ENCODE measurements at places on chromosomes 3 and 15.

GRCh38 chr15:46304321-46304720 lies 669.5 kb downstream of the SQOR start:
- peak; percentile 37 for DNase-seq

GRCh38 chr3:48301800-48302166 lies 31.7 kb downstream of the SPINK8 start:
- peak; percentile 49 for DNase-seq

- no peak for DNase-seq
Measured at GRCh38 chr3:10145685-10146084, 4.1 kb downstream of the VHL start.

DNA sequence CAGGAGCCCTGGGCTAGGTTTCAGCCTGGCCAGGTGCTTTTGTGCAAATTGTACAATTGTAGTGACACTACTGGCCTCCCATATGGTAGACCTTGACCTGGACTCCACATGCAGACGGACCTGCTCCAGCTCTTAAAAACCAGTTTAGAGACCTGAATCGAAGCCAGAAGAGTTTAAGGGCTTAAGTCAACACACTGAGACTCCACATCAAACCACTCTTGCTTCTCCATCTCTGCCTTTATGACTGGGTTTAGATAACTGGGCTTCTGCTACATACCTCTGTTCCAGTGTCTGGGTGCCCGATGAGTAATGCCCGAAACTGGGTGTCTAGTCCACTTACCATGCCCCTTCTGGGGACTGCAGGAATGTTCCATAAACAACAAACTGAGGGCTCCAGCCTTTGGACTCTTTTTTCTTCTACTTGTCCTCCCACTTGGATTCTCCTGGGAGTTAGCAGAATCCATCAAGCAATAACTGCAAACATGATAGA lies 32.8 kb downstream of the TMEM212 start:
- no peak for DNase-seq

- DNase-seq, result no peak
Measured at GRCh38 chr15:93035092-93035915, 53.7 kb downstream of the RGMA start.

GRCh38 chr15:51077221-51078153 lies 17.2 kb downstream of the TNFAIP8L3 start:
- DNase-seq, result peak; percentile 70

DNA sequence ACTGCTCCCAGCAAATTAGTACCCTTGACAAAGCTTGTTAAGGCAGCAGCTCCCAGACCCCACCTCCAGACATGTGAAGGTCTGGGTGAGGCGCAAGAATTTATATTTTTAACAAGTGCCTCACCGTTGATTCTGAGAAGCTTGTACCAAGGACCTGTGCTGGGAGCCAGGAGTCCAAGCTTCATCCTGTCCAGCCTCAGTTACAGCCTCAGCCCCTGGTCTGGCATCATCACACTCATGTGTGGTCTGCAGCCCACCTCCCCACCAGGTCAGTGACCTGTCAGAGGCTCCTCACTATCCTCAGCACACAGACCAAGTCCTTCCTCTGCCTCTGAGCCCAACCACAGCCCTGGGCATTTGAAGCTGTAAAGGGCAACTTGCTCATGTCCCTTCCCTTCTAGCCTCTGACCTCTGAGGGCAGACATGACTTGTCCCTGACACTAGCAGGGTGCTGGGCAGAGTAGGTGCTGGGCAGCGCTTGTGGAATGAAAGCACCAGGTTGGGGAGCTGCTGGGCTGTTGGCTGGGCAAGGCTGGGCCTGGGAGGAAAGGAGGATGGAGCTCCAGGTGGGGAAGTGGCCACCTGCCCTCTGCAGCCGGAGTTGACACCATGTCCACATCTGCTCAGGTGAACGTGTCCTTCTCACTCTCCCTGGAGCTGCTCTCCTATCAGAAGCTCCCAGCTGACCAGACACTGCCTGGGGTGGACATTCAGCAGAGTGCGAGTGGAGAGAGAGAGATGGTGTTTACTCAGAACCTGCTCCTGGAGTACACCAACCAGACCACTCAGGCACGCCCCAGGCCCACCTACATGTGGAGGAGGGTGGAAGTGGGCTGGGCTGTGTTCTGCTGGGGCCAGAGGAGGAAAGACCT lies 16.9 kb downstream of the ACAA1 start:
- DNase-seq, result no peak

GRCh38 chr3:45642731-45643152 lies 46.5 kb upstream of the SACM1L start:
- no peak for DNase-seq

DNA sequence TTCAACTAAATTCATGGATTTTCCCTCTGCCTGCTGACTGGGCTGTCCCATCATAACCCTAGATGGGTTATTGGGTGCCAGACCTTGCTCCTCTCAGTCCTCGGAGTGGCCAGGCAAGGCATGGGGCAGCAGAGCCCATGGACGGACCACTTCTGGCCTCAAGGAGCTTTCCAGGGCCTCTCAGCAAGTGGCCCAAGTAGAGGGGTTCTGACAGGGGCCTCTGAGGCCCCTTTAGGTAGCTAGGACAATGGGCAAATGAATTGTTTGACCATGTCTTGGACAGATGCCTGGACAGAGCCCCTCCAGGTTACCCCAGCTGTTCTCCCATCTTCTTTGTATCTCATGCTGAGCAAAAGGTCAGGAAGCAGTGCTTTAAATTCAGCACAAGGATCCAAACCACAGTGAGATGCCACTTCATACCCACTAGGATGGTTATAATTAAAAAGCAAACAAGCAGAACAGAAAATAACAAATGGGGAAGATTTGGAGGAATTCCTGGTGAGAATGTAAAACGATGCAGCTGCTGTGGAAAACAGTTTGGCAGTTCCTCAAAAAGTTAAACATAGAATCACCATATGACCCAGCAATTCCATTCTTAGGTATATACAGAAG lies 61.6 kb downstream of the SPSB4 start:
- DNase-seq, result no peak

DNA sequence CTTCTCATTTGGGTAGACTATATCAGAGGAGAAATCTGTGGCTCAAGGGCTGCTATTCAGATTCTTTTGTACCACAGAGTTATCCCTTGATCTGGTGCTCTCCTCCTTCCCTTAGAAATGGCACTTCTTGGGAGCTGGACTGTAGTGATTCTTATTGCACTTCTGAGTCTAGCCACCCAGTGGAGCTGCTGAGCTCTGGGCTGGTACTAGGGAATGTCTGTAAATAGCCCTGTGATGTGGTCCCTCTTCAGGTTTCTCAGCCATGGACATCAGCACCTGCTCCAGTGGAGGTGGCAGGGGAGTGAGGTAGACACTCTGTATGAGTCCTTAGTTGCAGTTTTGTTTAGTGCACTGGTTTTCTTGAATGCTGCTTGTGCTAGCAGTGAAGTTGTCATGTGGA lies 1292.6 kb downstream of the SI start:
- DNase-seq, result peak; percentile 40

DNA sequence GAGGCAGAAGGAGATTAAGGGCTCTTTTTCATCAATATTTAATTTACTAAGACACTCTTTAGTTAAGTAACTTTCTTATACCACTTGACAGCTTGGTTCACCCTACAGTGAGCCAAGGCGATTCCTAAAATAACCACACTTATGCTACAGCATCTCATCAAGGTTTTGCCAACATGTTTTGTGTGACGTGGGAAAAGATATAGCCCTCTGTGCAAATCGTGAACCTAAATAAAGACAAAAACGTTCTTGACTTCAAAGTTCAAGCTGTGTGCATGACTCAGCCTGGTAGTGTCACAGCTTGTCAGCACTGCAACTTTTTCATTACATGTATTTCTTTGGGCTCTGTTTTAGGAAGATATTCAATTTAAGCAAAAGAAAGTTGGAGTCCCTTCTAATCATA lies 297.0 kb upstream of the EPHA3 start:
- DNase-seq, result no peak

DNA sequence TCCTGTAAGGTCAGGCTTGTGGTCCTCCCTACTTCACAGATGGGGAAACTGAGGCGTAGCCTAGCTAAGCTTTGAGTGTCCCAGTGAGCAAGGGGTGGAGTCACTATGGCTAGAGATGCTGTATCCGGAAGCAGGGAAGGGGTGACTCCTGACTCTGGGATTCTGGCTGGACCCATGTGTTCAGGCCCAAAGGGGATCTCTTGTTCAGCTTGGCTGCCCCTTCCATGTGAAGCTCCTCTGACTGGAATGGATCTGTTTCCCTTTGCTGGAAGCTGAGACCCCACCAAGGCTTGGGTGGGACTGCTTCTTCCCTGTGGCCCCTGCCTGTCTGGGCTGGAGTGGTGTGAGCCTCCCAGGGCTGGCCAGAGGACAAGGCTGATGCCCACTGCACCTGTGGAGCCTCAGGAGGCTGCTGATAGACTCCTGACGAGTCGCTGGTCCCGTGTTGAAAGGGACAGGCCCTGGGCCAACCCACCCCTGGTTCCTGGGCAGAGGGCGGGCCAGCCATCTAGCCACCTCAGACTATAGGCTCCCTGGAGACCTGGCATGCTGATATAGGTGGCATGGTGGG lies 1.0 kb downstream of the MAPKAPK3 start:
- no peak for DNase-seq

GRCh38 chr3:50734985-50735384 lies 60.3 kb downstream of the DOCK3 start:
- DNase-seq, result no peak

- no peak for DNase-seq
Measured at GRCh38 chr15:37595426-37595970, 338.9 kb upstream of the TMCO5A start.

GRCh38 chr3:56799251-56799882 lies 2.4 kb downstream of the ARHGEF3 start:
- peak; percentile 54 for DNase-seq

DNA sequence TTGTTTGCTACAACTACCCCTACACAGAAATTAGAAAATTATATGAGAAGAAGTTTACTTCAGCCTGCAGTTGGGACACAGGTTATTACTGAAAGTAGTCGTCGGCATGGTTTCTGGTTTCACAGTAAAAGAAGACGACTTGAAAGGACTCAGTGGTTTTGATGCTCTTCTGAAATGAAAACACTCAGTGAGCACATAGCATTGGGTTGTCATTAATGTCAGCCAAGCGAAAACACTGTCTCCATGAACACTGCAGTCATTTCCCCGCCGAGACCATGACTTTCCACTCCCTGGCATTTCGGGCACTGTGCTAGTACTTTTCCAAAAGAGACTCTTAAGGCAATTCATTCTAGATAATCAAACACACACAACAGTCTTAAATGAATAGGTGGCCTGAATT lies 69.2 kb upstream of the ICE2 start:
- no peak for DNase-seq

DNA sequence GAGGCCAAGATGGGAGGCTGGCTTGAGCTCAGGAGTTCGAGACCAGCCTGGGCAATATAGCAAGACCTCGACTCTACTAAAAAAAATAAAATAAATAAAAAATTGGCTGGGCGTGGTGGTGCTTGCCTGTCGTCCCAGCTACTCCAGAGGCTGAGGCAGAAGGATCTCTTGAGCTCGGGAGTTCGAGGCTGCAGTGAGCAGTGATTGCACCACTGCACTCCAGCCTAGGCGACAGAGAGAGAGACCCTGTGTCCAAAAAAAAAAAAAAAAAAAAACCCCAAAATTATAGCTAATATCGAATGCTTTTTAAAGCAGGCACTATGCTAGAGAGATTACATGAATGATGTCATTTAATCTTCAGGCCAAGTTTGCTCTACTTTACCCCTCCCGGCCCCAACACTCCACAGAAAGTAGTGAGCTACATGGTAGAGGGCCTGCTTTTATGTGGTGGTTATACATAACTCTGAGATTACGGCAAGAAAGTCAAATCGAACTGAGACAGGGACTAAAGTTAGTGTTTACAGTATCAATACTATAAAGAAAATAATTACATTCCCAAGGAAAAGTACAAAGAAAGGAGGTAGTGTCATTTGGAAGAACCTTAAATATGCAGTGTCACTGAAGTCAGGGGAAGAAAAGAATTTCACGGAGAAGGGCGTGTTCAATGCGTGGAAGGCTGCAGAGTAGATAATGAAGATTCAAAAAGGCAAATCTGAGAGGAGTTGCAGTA lies 1.1 kb downstream of the ADPGK start:
- peak; percentile 31 for DNase-seq

DNA sequence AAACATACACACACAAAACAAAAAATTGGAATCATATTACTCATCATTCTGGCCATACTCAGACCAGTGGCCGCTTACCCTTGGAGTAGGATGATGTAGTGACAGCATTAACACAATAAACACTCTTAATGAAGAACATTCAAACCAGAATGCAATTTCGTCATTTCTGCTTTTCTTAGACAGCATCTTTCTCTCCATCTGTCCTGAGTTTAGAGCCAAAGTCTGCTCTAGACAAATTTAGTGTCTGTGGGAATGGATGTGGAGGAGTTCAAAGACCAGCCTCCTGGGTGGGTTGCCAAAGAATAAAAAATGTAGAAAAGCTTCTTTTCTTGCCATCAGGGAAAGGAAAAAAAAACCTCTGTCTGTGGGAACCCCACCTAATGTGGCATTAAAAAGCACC lies 212.4 kb upstream of the POU1F1 start:
- no peak for DNase-seq

DNA sequence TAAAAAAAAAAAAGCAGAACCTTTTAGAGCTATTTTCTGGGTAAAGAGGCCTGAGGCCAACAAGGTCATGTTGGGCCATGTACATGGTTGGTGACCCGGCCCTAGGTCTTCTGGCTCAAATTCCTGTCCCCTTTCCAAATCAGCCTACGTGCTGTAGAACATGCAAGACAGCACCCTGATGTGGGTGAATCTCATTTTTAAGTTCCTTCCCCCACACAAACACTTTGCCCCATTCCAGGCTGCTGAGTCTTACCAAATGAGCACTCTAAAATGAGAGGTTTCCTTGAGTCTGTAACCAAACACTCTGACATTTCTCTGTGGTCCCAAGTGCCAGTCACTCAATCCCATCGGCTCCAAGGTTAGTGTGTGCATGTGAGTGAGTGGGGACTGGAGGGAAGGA lies 9.4 kb downstream of the BCL6 start:
- no peak for DNase-seq

- DNase-seq, result peak; percentile 74
Measured at GRCh38 chr15:92808598-92809063, 91.5 kb upstream of the CHD2 start.

DNA sequence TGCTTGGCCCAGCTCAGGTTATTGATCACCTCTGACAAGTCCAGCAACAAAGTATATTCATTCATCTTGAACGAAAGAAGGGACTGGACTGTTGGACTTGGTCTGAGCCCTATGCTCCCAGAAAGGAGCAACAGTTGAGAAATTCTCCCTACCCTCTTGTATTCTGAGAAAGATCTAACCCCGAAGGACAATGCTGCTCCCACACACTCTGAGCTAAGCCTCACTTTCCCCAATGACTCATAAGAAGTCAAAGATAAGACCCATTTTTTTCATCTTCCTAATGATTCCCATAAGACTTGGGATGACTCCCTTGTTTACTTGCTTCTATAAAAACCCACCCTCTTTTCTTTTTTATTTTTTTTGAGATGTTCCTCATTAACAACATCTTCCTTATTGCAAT lies 549.4 kb upstream of the MDFIC2 start:
- DNase-seq, result no peak

DNA sequence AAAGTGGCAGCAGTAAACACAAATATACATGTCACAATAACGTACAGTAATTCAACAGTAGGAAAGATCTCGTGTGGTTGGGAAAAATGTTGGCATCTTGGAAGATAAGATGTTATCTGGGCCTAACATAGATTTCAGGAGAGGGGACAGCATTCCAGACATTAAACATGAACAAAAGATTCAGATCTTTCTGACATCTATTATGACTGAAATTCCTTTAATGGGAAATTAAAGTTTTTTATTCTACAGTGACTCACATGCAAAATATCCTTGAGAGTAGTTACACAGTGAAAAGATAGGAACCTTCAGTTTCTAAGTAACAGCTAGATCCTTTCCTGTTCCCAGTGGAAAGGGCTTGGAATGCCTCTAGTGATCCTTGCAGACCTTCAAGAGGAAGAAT lies 9.2 kb downstream of the NDUFB5 start:
- DNase-seq, result no peak

GRCh38 chr3:143526011-143526545 lies 322.2 kb downstream of the SLC9A9 start:
- DNase-seq, result no peak

Measured in RPMI8226 (cell line).